ENCODE measurements at places on chromosomes 13 and 19. TPM values are rescaled to one million over a fixed set of nuclear protein-coding genes. Genes with fewer than 3 reads are reported as not detected.

DNA sequence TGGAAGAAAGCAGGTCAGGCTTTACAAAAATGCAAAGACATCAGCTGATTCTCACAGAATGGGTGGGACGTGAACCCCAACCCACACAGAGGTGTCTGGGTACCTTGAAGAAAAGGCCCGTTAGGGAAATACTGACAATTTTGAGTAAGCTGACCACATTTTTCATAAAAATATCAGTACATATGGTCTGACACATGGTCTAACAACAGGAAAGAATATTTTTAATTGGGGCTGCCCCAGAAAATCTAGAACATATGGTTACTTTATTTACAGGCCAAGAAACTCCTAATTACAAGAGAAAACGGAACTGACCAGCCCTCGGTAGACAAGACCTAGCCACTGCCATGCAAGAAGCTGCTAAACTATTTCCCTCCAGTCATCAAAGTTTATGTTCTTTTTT lies 48.7 kb upstream of the ITM2B start:
- H3K27ac ChIP-seq = no peak overlapping the region
- peaks cover 2% of the 10 kb centered on the region for H3K4me1 ChIP-seq
- no peak overlapping the region for H3K4me3 ChIP-seq
- no peak for DNase-seq
- peaks cover 2% of the 10 kb centered on the region for H3K27me3 ChIP-seq
- H3K36me3 ChIP-seq = no peaks in the 10 kb centered on the region

The LILRA5 gene
- not detected for total RNA-seq

The SYMPK gene
- 78.1 TPM for total RNA-seq

The PPP1R13L gene
- total RNA-seq = 0.93 TPM

DNA sequence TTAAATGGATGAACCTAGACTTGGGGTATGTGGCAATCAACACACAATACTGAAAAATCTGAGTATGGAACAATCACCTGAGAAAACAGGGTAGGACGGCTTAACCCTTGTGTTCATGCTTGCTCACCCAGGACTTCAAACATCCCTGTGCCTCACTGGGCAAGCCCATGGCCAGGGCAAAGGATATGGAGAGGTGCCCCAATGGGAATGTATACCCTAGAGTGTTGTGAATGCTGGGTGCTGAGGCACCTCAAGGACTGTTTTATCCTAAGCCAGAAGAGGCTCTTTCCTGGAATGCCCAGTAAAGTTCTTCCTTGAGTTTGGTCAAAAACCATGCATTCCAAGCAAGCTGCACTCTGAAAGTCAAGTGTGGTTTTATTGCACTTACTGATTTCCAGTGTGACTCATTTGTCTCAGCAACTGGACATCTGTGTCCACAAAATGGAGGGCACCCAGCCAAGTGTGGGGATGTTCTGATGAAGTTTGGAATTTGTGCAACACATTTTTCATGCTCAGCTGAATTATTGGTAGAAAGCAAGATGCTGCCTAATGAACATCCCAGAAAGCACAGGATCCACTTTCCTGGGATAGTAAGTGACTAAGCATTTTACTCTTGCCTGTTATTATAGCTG lies 531.3 kb downstream of the RFC3 start:
- H3K4me3 ChIP-seq = no peak overlapping the region
- H3K27me3 ChIP-seq = peaks cover 8% of the 10 kb centered on the region
- H3K4me1 ChIP-seq = peaks cover 16% of the 10 kb centered on the region
- no peaks in the 10 kb centered on the region for H3K36me3 ChIP-seq
- no peak overlapping the region for H3K27ac ChIP-seq

GRCh38 chr19:12485052-12485416 lies 418 bp upstream of the ZNF709 start:
- H3K36me3 ChIP-seq = no peaks in the 10 kb centered on the region
- peaks cover 4% of the 10 kb centered on the region for H3K27me3 ChIP-seq
- peak overlapping the region; percentile 93 for H3K27ac ChIP-seq

- no peaks in the 10 kb centered on the region for H3K36me3 ChIP-seq
- DNase-seq = no peak
- no peak overlapping the region for H3K4me3 ChIP-seq
- H3K27me3 ChIP-seq = no peaks in the 10 kb centered on the region
- H3K27ac ChIP-seq = no peak overlapping the region
- no peaks in the 10 kb centered on the region for H3K4me1 ChIP-seq
Measured at GRCh38 chr13:85603735-85604134, 195.5 kb downstream of the SLITRK6 start.

DNA sequence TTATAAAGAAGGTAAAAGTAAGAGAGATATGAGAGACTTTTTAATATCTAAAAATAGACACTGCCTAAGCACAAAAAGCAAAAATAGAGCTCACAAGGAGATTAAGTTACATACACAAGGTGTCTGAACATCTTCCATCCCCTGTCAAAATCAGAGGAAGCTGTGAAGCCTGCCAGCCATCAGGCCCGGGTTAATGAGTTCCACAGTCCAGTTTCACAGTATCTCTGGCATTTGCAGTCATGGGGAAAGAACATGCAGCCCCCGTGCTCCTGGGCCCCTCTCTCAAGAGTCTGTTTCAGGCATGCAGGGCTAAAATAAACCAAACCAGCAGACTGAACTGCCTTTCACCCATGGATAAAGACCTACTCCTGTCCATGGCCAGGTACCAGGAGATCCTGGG lies 79.2 kb downstream of the TBC1D4 start:
- H3K4me3 ChIP-seq = no peak overlapping the region
- no peak overlapping the region for H3K27ac ChIP-seq
- no peaks in the 10 kb centered on the region for H3K27me3 ChIP-seq
- DNase-seq = no peak
- peaks cover 30% of the 10 kb centered on the region for H3K4me1 ChIP-seq
- no peaks in the 10 kb centered on the region for H3K36me3 ChIP-seq

GRCh38 chr13:113651511-113652403 lies 6.2 kb downstream of the ATP4B start:
- peaks cover 11% of the 10 kb centered on the region for H3K36me3 ChIP-seq
- no peak overlapping the region for H3K27ac ChIP-seq
- no peaks in the 10 kb centered on the region for H3K4me1 ChIP-seq
- peaks cover 2% of the 10 kb centered on the region for H3K27me3 ChIP-seq
